ENCODE measurements at places on chromosomes 6 and 20. TPM values are rescaled to one million over a fixed set of nuclear protein-coding genes. Genes with fewer than 3 reads are reported as not detected.

DNMT3B gene
- total RNA-seq, result 0.19 TPM

DNA sequence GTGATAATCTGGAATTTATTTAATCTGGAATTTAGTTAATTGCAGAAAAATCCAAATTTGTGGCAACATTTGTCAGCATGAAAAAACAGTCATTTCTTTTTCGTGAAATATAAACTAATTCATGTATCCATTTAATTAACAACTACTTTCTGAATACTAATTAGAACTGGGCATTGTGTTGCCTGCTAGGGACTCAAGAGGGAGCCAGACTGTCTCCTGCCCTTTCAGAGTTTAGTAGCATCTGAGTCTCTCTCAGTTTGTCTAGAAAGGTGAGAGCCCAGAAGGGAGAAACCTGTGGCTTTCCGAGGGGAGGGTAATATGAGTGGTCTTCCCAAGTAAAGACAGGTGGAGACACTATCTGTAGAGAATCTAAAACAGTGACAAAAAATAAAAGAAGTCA lies 210.9 kb upstream of the HDDC2 start:
- H3K27ac ChIP-seq, result no peak overlapping the region
- H3K27me3 ChIP-seq, result no peaks in the 10 kb centered on the region
- H3K4me1 ChIP-seq, result no peaks in the 10 kb centered on the region
- H3K36me3 ChIP-seq, result no peaks in the 10 kb centered on the region
- DNase-seq, result no peak
- H3K4me3 ChIP-seq, result no peak overlapping the region

ADGB gene
- not detected for total RNA-seq

FNDC1 gene
- 2.2 TPM for total RNA-seq

Measured in heart left ventricle (tissue), 16 donors.